Spinal cord (tissue), 10 donors: ENCODE measurements at places on chromosomes 2 and 18. TPM values are rescaled to one million over a fixed set of nuclear protein-coding genes. Genes with fewer than 3 reads are reported as not detected.

TMEM37 gene
- 1.6 TPM for polyA plus RNA-seq

CAVIN2 gene
- polyA plus RNA-seq: 15.1 TPM

CDK15 gene
- polyA plus RNA-seq: 0.30 TPM

DSG4 gene
- polyA plus RNA-seq: not detected

CNDP1 gene
- polyA plus RNA-seq: 1.3 TPM

PAX8 gene
- 25.1 TPM for polyA plus RNA-seq

CERS6 gene
- polyA plus RNA-seq: 26.6 TPM

NPPC gene
- 26.6 TPM for polyA plus RNA-seq

OSBPL1A gene
- 77.0 TPM for polyA plus RNA-seq

CDH2 gene
- 142 TPM for polyA plus RNA-seq

ACTG2 gene
- 6.9 TPM for polyA plus RNA-seq
